Stimulated activated CD4-positive, alpha-beta T cell treated with anti-CD3 and anti-CD28 coated beads, Interleukin-1b, Interleukin-23, amount 100 ng/mL, for 24 hours (primary cell): ENCODE measurements at places on chromosomes 1 and 21.

DNA sequence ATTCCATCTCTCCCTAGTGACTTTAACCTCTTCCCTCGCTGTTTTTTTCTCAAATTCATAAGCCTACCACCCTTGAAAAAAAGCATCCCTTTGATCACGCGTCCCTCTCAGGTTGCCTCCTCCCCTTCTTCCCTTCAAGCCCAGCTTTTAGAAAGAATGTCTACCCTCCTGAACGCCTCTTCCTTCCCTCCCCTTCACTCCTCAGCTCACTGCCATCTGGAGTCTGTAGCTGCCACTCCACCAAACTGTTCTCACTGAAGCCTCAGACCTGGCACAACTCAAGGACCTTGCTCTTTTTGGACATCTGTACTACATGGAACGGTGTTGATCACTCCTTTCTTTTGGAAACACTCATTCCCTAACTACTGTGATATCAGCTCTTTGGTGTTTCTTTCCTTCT lies 80.6 kb downstream of the SLC25A24 start:
- no peak for DNase-seq

- no peak for DNase-seq
These were observed 5.9 kb downstream of the FCGR2A start for GRCh38 chr1:161511018-161511755.

- no peak for DNase-seq
These were observed 14.6 kb downstream of the FOXD2 start for GRCh38 chr1:47452426-47452825.

GRCh38 chr21:44059710-44060109 lies 47.5 kb upstream of the PWP2 start:
- DNase-seq: no peak

DNA sequence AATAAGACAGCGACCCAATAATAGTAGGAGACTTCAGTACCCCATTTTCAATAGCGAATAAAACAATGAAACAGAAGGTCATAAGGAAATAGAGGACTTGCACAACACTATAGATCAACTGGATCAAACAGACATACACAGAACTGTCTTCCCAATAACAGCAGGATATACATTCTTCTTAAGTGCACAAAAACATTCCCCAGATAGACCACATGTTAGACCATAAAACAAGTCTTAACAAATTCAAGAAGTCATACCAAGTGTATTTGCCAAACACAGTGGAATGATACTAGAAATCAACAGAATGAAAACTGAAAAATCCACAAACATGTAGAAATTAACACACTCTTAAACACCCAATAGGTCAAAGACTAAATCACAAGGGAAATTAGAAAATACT lies 78.0 kb downstream of the LBR start:
- DNase-seq: no peak

DNA sequence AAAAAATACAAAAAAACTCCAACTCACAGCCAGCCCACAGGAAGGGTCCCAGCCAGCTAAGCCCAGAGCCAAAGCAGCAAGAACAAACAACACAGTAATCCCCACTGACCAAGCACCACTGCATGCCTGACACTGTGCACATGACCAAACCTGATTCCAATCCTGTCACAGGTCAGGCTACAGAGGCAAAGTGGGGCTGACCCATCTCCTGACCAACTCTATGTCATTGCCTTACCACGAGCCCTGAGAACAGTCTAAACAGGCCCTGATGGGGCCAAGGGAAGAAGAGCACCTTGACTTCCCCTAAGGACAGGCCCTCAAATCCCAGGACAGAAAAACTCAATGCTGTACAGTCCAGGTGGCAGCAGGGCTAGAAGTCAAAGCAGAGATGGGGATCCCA lies 2.4 kb downstream of the LSS start:
- DNase-seq: no peak

- DNase-seq: no peak
These were observed 22.2 kb upstream of the MYOC start for GRCh38 chr1:171674431-171675405.

- DNase-seq: no peak
These were observed 111.2 kb downstream of the FASLG start for GRCh38 chr1:172770071-172770470.

GRCh38 chr1:57312869-57313268 lies 111.0 kb downstream of the DAB1 start:
- no peak for DNase-seq

DNA sequence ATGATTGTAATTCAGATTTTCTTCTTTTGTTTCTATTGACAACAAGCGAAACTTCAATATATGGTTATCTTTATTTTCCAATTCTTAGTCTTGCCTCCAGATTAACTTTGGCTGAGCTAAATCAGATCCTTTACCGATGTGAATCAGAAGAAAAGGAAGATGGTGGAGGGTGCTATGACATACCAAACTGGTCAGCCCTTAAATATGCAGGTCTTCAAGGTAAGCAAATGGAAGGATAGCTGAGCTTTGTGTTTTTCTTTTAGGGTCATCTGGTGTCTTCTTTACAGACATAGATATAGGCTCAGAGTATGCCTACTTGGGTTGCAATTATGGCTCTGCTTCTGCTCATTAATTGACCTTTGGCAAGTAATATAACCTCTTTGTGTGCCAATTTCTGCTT lies 37.7 kb downstream of the AGL start:
- no peak for DNase-seq

DNA sequence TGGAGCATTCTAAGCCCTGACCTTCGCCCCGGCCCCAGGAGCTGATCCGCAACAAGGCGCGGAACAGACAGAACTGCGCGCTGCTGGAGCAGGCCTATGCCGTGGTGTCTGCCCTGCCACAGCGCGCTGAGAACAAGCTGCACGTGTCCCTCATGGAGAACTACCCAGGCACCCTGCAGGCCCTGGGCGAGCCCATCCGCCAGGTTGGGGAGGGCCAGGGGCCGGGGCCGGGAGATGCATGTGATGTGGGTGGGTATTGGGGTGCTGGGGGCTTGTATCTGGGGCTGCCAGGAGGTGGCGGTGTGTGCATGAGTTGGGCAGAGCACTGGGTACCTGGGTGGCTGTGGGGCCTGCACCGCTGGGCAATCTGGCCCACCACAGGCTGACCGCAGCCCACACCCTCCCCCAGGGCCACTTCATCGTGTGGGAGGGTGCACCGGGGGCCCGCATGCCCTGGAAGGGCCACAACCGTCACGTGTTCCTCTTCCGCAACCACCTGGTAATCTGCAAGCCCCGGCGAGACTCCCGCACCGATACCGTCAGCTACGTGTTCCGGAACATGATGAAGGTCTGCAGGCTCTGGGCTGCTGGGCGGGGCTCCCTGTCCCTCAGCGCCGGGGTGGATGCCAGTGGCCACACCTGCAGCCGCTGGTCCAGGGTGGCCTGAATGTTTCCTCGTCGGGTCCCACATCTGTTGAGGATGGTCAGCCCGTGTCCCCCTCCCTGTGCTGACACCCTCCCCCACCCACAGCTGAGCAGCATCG lies 65.8 kb downstream of the TRIM11 start:
- DNase-seq: no peak

DNA sequence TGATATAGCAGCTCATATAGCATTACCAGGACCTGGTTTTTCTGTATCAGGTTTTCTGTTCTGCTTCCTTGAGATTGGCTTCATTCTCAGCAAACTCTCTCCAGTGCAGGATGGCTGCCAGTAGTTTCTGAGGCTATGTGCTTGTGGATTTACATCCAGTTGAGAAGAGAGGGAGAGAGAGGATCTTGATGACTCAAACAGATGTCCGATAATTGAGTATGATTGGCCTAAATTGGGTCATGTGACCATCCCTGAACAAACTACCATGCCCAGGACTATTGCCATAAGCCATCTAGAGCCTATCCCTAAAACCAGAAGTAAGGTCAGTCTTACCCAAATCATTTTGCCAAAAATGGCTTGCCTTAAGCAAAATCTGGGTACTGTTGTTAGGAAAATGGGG lies 18.1 kb upstream of the PSMA5 start:
- no peak for DNase-seq

DNA sequence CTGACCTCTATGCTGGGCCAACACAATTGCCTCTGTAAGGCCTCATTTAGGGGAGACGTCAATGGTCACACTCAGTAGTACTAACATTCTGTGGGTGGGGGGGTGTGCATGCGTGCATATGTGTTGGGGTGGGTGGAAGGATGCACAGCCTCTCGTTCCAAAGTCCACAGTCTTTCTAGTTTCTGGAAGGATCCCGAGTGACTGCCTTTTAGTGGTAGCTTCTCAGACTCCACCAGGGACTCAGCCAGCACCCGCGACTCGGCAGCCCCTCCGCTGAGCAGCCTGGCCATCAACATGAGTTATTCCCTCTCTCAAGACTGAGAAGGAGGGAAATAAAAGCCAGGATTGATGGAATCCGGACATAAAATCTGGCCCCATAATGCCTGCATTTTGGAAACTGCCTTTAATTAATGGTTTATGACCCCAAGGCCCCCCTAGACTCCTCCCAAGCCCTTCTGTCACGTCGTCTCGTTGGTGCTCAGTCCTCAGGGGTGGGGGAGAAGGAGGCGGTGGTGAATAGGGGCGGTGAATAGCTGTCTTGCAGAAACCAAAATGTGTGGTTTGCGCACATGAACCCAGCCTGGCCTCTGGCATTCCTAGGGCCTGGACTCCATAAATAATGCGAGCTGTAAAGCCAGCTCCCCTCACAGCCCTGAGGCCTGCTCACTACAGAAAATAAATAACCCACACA lies 65.1 kb upstream of the TMEM51 start:
- no peak for DNase-seq

- no peak for DNase-seq
These were observed 10.7 kb downstream of the SEMA6C start for GRCh38 chr1:151135433-151136385.

DNA sequence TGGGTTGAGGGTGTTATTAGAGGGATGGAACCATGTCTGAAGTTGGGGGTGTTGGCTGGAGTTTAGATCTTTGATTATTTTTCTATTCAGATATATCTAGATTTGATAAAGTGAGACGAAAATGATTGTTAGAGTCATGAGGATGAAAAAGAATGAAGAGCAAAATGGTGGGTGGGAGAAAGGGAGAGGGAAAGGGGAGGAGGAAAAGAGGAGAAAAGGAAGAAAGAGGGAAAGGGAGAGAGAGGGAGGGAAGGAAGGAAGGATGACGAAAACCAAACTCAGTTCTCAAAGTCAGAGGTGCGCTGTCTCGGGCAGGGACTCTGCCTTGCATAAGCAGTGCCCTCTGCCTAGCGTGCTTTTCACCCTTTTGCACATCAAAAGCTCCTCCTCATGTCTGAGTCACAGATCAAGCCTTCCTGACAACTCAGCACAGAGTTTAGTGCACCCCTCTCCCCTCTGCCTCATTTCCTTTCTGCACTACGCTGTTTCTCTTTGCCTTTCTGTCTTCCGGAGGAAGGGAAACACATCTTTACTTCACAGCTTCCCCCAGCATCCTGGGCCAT lies 225.8 kb upstream of the PROX1 start:
- DNase-seq: peak; percentile 19

GRCh38 chr1:70666381-70667140 lies 255.5 kb downstream of the CTH start:
- DNase-seq: no peak
